ENCODE measurements at places on chromosomes 7 and 10. TPM values are rescaled to one million over a fixed set of nuclear protein-coding genes. Genes with fewer than 3 reads are reported as not detected.

- DNase-seq: no peak
These were observed 29.6 kb downstream of the COL13A1 start for GRCh38 chr10:69831231-69831855.

DNA sequence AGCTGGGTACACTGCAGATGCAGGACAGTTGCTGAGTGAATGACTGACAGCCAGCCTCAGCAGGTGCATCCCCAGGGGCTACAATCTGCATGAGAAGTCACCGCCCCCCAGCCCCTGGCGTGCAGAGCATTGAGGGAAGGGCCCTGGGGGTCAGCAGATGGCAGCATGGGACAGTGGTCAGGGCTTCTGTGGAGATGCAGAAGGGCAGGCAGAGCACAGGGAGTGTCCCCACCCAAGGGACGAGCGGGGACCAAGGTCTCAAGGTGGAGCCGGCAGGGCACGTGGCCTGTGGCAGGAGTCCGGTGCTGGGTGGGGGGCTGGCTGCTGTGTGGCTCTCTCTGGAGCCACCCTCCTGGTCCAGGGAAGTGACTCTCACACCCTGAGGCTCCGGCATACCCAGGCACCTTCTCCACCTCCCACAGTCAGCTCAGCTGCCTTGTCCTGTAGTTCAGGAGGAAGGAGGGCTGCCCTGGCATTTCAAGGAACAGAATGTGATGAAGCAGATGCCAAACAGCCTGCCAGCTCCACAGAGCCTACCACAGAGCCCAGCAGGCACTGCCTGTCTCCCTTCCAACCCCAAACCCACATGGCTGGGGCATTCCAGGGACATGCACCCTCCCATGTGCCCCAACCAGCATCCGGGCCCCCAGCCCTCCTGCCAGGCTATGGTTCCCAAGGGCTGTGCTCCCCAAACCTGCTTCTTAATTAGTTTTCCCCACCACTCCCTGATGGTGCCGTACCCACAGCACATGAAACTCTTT lies 114.5 kb downstream of the TMEM130 start:
- no peak for DNase-seq

GRCh38 chr7:11193131-11193867 lies 219.6 kb downstream of the PHF14 start:
- DNase-seq: no peak

GRCh38 chr10:28738200-28738599 lies 60.9 kb downstream of the BAMBI start:
- DNase-seq: no peak

GRCh38 chr7:75916259-75916658 lies 1.3 kb downstream of the POR start:
- no peak for DNase-seq

- DNase-seq: no peak
These were observed 53.6 kb downstream of the PYROXD2 start for GRCh38 chr10:98361131-98362025.

DNA sequence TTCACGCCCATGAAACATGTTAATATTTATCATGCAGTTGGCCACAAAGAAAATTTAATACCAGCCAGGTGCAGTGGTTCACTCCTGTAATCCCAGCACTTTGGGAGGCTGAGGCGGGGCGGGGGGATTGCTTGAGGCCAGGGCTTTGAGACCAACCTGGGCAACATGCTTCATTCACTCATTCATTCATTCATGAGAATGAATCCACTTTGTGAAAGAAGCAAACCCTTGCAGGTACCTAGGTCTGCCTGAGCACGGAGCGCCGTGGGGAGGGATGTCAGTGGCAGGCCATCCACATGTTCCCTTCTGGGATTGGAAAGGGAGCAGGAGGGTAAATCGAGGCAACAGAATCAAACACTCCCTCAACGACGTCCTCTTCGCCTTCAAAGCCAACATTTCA lies 4.7 kb downstream of the ANXA11 start:
- no peak for DNase-seq

GRCh38 chr10:93469454-93469853 lies 12.7 kb downstream of the MYOF start:
- DNase-seq: no peak

DNA sequence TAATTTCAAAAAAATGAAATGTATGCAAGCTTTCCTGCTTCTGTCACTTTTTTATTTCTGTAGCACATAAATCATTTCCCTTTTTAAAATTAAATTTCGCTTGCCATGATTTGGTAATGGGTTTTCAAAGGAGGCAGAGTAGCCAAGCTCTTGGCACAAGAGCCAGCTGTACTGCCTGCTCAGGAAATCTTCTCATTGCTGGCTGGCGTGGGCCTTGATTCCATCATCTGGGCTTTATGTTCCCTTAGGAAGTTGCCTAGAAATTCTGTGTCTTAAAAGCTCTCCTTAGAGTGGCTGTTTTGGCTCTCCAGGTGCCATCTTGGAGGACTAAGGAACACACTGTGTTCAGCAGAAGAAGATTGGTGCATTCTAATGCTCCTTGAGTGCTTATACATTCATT lies 107.4 kb downstream of the ARID5B start:
- no peak for DNase-seq

GRCh38 chr7:14900051-14900450 lies 2.5 kb downstream of the DGKB start:
- DNase-seq: no peak

- no peak for DNase-seq
These were observed 88.0 kb downstream of the SNX10 start for GRCh38 chr7:26379711-26380110.

DNA sequence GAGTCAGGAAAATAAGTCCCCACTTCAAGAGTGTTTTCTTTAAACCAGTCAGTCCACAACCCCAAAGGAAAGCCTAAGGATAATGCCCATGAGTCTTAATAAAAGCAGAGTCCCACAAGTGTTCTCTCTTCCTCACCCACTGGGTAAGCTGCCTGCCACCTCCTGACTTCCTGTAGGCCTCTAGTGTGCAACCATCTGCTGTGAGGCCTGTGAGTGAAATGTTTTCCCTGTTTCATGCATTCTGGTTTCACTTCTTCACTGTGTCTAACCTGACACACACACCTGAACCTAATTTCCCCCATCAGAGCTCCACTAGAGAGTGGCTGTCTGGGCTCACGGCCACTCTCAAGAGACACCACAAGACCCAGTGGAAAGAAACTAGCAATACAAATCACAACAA lies 38.9 kb upstream of the GDF10 start:
- DNase-seq: peak; percentile 80

DNA sequence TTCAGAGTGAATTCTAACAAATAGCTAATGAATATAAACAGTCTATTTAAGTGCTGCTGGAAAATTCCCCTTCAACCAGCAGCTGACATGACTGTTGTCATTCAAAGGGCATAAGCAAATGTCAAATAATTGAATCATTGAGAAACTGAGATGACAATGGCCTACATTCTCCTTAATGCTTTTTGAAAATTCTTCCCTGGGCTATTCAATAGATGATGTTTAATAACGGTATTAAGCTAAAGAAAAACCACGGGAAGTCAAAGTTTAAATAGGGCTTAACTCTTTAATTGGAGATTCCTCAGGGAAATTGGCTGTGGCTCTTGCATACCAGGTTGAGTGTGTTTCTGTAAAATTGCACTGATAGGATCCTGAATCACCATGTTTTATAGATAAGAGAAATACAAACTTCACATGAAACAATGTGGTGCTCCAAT lies 77.0 kb downstream of the ARL4A start:
- no peak for DNase-seq

- DNase-seq: no peak
These were observed 24.0 kb downstream of the NPC1L1 start for GRCh38 chr7:44517175-44517574.

DNA sequence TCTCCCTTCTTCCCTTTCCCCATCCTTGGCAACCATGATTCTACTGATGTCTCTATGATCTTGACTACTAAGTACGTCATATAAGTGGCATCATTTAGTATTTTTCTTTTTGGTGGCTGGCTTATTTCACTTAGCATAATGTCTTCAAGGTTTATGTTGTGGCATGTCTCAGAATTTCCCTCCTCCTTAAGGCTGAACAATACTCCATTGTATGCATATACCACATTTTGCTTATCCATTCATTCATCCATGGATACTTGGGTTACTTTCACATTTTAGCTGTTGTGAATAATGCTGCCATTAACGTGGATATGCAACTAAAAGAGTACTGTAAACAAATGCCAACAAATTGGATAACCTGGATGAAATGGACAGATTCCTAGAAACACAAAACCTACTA lies 60.8 kb downstream of the BMPR1A start:
- no peak for DNase-seq

DNA sequence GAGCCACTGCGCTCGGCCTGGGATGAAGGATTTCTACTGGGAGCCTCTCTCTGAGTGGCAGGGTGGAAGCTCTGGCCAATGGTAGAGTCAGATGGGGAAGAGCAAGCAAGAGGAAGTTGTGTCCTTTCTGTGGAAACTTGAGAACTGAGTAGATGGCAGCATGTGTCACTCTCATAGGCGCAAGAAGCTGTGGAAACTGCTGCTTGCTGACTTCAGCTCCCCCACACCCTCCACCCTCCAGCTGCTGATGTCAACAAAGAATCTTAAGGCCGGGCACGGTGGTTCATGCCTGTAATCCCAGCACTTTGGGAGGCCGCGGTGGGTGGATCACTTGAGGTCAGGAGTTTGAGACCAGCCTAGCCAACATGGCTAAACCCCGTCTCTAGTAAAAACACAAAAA lies 39.8 kb upstream of the SRGN start:
- DNase-seq: peak; percentile 86

GRCh38 chr7:112421666-112422486 lies 28.4 kb upstream of the IFRD1 start:
- DNase-seq: no peak

DNA sequence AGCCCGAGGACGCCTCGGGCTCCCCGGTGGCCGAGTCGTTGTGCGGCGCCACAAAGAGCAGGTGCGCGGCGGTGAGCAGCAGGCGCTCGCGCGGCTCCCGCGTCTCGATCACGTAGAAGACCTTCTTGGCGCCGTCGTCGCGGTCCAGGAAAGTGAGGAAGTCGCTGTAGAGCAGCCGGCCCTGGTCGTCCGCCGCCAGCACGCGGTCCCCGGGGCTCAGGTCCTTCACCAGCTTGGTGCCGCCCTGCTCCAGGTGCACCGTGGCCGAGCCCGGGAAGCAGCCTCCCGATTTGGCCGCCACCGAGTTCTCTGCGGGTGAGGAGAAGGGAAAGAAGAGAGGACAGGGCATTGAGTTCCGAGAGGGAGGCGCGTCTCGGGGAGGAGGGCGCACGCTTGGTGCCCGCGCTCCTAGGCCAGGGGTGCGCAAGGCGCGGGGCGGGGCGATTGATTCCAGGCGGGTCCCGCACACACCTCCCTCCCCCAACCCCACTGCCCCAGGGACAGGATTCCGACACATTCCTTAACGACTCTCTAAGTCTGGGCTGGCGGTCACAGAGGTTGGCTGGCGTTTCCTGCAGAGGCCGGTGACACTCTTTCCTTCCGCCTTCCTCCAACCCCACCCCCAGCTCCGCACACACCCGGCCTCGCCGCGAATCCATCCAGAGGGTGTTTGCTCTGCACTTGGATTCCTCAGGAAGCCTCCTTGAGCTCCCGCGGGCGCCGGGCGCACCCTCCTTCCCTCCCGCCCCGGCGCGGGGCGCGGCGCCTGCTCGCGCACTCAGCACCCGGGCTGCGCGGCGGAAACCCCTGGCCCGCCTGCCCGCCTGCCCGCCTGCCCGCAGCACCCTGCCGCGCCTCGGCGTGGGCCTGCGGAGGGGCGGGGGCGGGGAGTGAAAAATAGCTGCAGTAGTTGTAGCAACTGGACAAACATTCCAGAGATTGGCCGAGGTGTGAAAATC lies 8.6 kb downstream of the SHH start:
- peak; percentile 71 for DNase-seq

- DNase-seq: no peak
These were observed 127.1 kb downstream of the CREB5 start for GRCh38 chr7:28539289-28539981.

GRCh38 chr10:77849039-77849664 lies 77.4 kb downstream of the DLG5 start:
- no peak for DNase-seq

DNA sequence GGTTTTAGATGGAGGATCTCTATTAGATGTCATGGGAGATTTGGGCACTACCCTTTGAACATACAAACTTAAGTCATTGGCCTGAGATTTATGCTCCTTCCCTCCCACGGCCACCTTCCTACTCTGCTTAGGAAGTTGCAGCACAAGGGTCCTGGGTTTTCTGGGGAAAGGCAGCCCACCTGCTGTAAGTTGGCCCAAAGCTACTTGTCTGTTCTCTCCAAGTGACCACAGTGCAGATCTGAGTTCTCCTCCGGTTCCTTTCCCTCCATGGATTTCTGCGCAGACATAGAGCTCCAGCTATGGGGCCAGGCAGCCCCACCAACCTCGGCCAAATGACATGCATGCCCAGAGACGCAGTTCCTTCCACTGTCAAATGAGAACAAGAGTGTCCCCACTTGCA lies 12.8 kb upstream of the C10orf53 start:
- DNase-seq: no peak

DNA sequence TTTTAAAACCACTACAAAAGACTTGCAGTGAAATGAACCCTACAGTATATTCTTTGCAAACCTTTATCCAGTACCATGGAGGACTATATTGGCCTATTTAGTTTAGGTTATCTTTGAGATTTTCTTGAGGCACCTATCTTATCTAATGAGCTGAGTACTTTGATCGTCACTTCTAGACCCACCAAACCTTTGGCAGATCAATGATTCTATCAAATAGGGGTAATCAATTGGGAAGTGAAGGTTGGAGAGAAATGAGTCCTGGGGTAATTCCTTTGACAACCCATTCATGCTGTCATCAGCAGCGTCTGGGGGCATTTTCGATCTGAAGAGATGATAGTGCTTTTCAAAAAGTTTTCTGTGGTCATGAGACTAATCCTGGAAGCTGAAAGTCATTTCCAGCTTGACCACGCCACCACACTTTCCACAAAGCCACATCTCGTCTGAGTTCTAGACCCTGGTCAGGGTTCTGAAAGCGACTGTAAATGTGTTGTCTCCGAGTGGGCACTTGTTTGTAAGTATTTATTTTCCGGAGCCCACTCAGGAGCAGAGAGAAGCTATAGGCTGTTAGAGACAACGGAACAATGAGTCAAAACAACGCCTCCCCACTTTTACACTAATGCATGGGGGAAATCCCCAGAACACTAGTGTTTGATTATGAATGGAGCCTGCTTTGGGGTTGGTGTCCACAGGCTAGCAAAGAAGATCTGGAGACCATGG lies 4.8 kb downstream of the EGR2 start:
- no peak for DNase-seq

DNA sequence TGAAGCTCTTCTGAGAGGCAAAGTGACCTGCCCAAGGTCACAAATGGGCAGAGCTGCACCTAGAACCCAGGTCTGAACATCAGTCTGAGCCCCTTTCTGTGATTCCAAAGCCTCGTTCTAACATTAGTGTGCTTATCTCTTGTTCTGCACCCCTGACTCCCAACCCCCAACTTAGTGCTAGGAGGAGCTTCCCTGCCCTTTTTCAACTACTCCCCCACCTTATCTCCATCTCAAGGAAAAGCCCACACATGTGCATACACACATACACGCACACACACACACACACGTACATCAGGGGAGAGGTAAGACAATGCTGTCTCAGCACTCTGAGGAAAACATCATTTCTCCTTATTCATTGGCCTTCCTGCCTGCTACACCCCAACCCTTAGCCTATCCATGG lies 8.3 kb downstream of the PRRT4 start:
- DNase-seq: no peak

LAMB4 gene
- not detected for polyA plus RNA-seq

FAM237B gene
- not detected for polyA plus RNA-seq

FMC1 gene
- 21.2 TPM for polyA plus RNA-seq

NODAL gene
- not detected for polyA plus RNA-seq

PNPLA8 gene
- polyA plus RNA-seq: 11.9 TPM

FOXP2 gene
- 0.11 TPM for polyA plus RNA-seq

ZNF239 gene
- polyA plus RNA-seq: 2.0 TPM

PON3 gene
- 0.42 TPM for polyA plus RNA-seq
